ENCODE measurements at places on chromosomes 1 and 21. TPM values are rescaled to one million over a fixed set of nuclear protein-coding genes. Genes with fewer than 3 reads are reported as not detected.
A peak's percentile ranks its signal among the peaks of the same experiment; 100 is the strongest.

DNA sequence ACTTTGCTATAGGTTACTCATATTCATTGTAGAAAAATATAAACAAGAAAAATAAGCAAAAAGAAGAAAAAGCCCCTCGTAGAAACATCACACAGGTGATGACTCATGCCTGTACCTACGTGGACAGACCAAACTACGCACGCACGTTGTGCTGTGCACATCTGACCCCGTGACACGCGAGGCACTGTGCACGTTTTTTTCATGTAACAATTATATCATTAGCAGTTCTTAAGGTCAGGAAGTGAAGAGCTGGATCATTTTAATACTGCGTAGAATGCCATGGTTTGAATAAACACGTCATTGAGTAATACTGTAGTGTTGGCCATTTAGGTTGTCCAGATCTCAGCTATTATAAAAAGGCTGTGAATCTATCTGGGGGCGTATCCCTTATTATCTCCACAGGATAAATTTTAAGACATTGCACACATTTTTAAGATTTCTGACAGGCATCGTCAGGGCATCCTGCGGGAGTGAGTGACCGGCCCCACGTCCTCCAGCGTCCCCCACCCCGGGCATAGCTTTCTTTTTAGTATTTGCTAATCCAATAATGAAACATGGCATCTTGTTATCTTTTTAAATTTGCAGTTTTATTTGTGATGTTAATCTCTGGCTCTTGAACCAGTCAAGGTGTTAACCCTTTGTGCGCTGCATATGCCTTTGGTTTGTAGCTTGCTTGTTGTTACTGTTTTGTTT lies 23.4 kb upstream of the ADARB1 start:
- DNase-seq = peak; percentile 61

GRCh38 chr1:93817819-93818569 lies 61.0 kb downstream of the DNTTIP2 start:
- DNase-seq = no peak

The SH2D1B gene
- not detected for total RNA-seq

DNA sequence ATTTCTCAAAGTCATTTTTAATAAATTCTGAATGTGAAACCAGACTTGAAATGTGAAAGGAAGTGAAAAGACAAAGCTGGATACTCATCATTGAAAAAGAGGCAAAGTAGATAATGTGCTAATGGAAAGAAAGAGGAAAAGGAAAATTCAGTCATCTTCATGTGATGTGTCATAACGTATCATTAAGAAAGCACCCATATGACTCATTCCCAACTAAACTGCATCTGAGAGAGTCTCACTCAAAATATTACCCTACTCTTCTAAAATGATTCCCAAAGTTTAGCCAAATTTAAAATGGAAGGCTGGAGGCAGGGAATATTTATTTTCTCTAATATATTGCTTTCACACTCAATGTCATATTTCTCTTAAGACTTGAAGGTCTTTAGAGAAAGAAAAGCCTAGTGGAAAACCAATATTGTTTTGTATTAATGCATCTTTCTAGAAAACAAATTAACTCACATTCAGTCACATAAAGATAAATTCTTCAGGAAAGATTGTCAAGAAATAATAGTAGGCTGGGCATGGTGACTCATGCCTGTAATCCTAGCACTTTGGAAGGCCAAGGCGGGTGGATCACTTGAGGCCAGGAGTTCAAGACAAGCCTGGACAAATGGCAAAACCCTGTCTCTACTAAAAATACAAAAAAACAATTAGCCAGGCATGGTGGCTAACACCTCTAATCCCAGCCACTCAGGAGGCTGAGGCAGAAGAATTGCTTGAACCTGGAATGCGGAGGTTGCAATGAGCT lies 129.9 kb downstream of the SLC30A10 start:
- DNase-seq = no peak

The RGS1 gene
- total RNA-seq = 9.8 TPM
